ENCODE measurements at places on chromosomes 5 and 9.

DNA sequence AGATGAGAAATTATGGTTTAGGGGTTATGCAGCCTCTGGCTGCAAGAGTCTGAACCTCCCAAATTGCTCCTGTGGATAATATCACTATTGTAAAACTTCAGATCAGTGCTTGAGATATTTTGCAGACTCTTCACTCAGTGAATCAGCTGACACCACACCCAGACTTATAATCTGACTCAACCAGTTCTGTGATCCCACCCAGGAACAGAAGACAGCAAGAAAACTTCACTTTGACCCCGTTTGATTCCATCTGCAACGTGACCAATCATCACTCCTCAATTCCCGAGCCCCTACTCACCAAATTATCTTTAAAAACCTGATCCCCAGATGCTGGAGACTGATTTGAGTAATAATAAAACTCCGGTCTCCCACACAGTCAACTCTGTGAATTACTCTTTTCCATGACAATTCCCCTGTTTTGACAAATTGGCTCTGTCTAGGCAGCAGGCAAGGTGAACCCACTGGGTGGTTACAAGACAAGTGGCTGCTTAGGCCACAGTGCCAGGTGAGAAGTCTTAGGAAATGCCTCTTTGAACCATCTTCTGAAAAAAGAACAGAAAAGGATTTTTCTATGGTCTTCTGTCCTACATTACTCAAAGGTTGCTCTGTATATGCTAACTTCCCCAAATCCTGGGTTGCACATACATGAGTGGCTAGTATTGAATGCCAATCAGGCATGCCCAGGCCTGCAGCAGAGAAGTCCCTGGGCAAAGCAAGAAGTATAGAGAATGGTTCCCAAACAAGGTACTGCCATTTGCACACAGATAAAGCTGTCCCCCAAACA lies 588.0 kb downstream of the PRELID2 start:
- DNase-seq, result peak; percentile 39

DNA sequence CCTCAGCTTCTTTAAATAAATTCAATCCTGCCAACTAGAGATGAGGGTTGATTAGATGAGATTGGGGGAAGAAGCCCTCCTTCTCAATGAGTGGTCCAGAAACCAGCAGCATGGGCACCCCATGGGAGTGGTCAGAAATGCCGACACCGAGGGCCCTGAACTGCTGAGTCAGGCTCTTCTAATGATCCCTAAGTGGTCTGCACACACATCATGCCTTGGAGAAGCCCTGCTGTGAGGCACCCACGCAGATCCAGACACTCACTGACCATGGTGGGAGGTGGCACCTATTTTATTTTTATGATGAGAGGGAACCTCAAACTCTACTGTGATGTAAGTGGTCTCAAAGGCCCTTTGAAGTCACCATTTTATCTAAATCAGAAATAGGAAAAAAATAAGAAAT lies 72.3 kb upstream of the BOD1 start:
- DNase-seq, result no peak

- no peak for DNase-seq
Observed at GRCh38 chr9:34600908-34601307, 11.0 kb downstream of the RPP25L start.

GRCh38 chr9:114958021-114958843 lies 27.8 kb upstream of the TNFSF8 start:
- no peak for DNase-seq

- no peak for DNase-seq
Observed at GRCh38 chr9:78295731-78296130, 1.2 kb upstream of the PSAT1 start.

DNA sequence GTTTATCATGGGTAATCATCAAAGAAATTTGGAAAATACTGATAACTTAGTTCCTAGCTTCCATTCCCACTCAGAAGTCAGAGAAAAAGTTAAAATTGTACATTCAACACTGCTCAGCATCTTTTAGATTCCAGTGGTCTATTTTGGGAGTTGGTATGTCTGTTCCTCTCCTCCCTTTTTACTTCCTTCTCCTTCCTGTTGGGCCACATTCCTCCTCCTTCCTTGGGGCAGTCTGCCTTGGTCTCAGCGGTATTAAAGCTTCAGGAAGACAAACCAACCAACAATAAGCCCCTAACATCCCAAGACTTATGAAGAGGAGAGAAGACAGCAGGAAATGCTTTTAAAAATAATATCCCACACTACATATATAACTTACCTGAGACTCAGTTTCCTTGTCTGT lies 49.9 kb upstream of the SSBP2 start:
- DNase-seq, result no peak

GRCh38 chr9:8943392-8943791 lies 1143.8 kb upstream of the DMAC1 start:
- DNase-seq, result no peak

DNA sequence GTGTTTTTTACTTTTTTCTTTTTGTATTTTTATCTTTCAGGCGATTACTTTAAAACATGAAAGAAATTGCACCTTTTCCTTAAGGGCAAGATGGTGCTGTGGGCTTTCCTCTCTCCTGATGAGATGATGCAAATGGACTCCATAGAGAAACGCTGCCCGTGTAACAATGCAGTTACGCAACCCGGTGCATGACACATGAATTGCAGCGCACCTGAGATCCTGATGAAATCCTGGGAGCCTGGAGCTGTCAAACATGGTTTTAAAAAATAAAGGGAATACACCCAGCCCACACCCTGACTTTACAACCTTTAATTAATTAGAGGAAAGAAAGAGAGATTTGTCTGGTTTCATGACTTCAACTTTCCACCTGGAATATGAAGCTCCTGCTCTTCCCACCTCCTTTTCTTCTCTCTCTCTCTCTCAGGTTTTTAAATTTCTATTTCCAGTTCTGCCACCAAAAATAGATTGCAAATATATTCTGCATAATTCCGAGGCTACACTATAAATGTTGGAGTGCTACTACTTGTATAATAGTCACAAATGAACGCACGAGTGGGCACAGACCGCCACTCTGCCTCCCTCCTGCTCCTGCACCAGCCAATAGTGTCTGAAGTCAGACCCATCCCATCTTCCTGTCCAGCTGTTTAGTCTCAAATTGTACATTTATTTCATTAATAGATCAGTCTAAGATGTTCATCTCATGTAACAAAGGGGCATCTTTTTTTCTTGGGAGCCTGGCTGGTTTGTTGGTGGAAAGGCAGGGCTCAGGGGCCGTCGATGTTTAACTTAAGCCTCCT lies 179.1 kb downstream of the AUH start:
- DNase-seq, result no peak

- peak; percentile 77 for DNase-seq
Observed at GRCh38 chr5:149852641-149853330, 91.8 kb downstream of the PDE6A start.

GRCh38 chr9:136059851-136060670 lies 35.0 kb downstream of the NACC2 start:
- DNase-seq, result peak; percentile 62

DNA sequence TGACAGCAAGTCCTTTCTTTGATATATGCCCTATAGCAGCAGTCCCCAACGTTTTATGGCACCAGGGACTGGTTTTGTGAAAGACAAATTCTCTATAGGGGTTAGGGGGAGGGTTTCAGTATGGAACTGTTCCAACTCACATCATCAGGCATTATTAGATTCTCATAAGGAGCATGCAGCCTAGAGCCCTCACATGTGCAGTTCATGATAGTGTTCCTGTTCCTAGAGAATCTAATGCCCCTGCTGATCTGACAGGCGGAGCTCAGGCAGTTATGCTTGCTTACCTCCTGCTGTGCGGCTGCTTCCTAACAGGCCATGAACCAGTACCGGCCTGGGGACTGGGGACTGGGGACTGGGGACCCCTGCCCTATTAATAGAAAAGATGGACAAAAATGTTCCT lies 2.7 kb upstream of the RAPGEF6 start:
- DNase-seq, result no peak

DNA sequence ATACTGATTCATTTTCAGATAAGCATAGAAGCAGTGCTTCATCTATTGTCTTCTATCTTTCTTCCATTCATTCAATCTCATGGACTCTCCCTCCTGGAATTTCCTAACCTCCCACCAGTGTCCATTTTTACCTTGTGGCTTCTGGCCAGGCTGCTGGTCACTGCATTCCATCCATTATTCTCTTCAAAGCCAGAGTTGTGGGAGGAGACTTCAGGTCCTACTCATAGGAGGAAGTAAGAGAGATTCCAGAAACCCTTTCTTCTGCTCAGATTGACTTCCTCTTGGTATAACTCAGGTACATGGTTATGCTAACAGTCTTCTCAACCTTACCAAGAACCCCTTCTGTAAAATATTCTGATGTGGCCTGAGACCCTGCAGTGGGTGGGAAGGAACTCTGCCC lies 153.3 kb upstream of the SLC12A2 start:
- DNase-seq, result peak; percentile 56

DNA sequence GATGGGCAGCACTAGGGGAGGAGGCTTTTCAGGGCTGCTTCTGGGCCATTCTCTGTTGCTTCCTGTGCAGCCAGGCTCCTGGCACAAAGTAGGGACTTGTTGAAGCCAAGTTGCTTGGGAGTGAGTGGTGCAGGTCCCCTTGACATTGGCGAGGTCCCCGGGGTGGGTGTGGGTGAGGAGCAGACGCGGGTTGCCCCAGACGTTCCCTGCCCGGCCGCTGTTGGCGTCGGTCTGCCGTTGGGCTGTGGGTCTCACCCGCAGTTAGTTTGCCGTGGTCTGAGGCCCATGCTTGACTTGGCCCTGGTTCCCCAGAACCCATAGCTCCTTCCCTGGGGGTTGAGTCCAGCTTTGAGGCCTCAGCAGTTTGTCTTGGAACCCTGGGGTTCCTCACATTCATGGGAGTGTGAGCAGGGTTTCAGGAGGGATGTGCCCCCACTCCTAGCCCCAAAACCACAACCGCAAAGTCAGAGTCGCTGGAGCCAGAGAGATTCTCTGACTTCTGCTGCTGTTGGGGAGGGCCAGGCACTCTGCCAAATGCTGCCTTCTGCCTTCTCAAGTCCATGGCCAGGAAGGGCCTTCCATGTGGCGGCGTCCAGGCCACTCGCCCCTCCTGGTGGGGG lies 77.5 kb downstream of the RXRA start:
- DNase-seq, result peak; percentile 87

Data from IMR-90 (cell line).